Posterior cingulate gyrus (tissue), 11 donors: ENCODE measurements at places on chromosomes 6 and 20.

DNA sequence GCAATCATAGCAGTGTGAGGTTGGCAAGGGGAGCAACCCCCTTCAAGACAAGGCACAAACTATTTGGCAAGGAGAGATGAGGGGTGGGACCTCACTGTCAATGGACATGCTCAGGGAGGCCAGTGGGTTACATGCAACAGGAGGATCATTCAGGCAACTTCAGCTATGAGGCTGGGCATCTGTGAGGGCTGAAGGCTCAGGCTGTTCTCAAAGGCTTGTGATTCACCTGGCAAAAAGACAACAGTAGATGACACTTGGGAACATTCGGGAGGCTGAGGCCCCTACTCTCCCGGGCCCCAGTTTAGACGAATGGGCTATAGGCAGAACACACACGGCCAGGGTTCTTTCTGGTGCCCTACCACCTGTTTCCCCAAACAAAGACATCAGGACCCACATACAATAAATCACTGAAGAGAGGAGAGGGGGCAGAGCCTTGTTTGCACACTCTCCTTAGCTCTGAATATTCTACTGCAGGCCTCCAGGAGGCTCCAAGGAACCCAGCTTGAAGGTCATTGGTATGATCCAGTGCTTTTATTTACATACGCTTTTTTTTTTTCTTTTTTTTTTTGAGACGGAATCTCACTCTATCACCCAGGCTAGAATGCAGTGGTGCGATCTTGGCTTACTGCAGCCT, 7.9 kb downstream of the TUBB start:
- no peak for DNase-seq

DNA sequence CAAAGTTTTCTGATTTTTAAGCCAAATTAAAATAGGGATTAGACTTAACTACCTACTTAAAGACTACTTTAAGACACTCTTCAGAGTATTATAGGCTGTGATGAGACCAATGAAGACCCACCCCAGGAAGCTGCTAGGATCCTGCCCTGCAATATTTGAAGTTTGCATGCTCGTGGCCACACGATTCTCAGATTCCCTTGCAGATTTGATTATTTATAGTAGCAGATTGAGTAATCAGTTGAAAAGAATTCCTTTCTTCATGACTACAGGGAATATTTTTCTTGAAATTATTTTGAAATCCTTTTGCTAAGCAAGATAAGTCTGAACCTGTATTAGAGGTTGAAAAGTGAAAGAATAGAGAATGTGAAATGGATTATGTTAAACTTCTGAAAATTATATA, 122.3 kb downstream of the B3GAT2 start:
- DNase-seq, result no peak

GRCh38 chr20:38044685-38045084, 11.1 kb downstream of the RPRD1B start:
- DNase-seq, result no peak

DNA sequence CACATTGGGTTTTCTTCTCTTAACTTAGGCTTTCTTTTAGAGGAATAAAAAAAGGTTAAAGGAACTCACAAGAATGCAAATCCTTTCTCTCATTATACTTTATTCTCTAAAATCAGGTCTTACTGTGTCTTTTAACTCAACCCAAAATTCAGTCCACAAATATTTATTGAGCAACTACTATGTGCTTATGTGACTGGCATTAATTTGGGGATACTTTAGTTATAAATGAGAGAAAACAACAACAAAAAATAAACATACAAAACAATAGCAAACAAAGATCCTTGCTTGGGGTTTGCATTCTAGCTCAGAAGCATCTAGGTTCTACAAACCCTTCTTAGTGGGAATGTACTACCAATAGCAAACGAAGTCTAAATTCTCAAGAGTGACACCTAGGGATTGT, 266.2 kb downstream of the UTRN start:
- DNase-seq, result no peak

GRCh38 chr6:144624716-144625115, 339.6 kb downstream of the UTRN start:
- DNase-seq, result no peak

DNA sequence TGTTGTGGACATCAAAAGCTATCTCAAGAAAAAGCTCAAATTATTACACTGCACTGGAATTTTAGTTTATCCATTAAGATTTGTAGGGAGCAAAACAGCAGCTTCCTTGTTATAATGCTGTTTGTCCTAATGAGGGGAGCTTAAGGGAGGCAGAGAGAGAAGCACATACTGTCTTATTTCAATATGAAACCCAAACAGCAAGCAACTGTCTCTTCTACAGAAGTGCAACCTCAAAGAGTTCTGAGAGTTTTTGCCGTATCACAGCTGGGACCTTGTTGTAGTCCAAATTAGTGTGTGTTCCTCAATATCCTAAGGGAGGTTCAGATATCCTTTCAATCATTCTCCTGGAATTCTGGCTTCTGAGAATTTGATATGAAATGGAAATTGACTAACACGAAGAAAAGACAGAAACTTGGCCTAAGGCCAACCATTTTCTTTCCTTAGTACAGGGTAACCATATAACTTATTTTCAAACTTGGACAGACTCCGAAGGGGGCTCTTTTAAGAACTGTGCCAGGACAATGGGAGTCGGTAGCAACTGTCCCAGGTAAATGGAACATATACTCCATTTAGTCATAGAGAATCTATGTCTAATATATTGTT, 149.3 kb upstream of the CCN2 start:
- DNase-seq, result no peak

GRCh38 chr6:125831659-125832058, 40.9 kb downstream of the NCOA7 start:
- no peak for DNase-seq

- DNase-seq, result no peak
Observed at GRCh38 chr6:99341862-99342455, 7.5 kb downstream of the FAXC start.
